ENCODE measurements at places on chromosomes 11 and 22.
A peak's percentile ranks its signal among the peaks of the same experiment; 100 is the strongest.

DNA sequence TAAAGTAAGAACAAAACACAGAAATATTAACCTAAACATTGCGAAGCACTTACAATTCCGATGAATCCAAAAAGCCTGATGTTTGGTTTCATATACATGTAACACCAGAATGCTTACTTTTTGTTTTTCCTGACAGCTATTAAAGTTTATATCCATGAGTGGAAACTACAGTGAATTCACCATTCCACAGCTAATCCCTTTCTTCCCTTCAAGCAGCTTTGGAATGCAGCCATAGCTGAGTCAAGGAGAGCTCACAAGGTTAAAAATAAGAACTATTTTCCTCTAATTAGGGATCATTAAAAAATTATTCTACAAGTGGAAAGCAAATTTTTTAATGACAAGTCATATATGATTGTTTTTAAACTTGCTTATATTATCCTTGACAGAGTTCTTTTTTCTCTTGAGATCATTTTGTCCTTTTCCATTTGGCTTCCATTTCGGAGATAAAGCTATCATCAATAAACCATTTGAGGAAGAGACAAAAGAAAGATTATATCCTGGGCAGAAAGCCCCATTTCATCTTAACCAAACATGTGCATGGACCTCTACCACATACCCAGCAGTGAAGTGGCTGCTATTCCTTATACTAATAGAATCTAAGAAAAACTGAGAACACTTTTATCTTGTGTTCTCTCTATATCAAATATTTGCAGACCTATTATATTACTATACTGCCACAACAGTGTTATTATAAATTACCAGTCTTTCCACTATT is 19.7 kb upstream of the FIBIN start:
- DNase-seq: no peak

- DNase-seq: no peak
Measured at GRCh38 chr11:21615955-21616371, 576.9 kb upstream of the ANO5 start.

DNA sequence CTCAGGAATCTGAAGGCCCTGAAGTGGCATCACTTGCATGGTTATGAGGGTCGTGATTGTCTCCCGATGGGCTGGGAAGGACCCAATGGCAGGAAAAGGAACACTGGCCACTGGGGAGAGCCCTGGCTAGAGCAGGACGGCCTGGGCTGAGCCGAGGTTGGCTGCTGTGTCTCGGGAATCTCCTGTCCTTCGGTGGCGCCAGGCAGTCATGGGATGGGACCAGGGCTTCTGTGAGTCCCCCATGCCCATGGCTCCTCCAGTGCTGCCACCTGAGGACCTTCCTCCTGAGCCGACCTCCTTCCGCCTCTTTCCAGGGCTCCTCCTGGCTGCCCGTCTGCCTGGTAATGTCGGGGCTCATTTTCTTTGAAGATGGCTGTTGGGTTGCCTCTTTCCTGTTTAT is 1394.0 kb downstream of the BRD1 start:
- no peak for DNase-seq

- no peak for DNase-seq
Measured at GRCh38 chr22:24807284-24807950, 1.4 kb downstream of the SGSM1 start.

DNA sequence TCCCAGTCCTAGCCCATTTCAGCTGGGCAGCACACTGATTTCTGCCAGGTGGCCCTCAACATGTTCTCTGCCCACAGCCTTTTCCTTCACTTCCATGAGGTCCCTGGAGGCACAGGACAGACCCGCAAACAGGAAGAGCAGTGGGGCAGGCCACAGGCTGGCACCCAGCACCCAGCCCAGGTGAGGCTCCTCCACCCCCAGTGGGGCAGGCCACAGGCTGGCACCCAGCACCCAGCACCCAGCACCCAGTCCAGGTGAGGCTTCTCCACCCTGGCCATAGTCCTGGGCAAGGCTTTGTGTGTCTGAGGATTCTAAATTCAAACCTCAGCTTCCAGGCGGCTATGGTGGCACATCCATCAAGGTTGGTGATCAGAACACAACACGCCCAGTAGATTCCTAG is 1413.0 kb downstream of the BRD1 start:
- no peak for DNase-seq

GRCh38 chr11:35583126-35583525 is 35.1 kb upstream of the FJX1 start:
- DNase-seq: no peak

GRCh38 chr11:125224391-125225021 is 60.0 kb downstream of the PKNOX2 start:
- DNase-seq: no peak

GRCh38 chr11:131561501-131561900 is 191.1 kb downstream of the NTM start:
- DNase-seq: no peak

GRCh38 chr11:11312738-11313137 is 40.3 kb downstream of the CSNK2A3 start:
- DNase-seq: no peak

DNA sequence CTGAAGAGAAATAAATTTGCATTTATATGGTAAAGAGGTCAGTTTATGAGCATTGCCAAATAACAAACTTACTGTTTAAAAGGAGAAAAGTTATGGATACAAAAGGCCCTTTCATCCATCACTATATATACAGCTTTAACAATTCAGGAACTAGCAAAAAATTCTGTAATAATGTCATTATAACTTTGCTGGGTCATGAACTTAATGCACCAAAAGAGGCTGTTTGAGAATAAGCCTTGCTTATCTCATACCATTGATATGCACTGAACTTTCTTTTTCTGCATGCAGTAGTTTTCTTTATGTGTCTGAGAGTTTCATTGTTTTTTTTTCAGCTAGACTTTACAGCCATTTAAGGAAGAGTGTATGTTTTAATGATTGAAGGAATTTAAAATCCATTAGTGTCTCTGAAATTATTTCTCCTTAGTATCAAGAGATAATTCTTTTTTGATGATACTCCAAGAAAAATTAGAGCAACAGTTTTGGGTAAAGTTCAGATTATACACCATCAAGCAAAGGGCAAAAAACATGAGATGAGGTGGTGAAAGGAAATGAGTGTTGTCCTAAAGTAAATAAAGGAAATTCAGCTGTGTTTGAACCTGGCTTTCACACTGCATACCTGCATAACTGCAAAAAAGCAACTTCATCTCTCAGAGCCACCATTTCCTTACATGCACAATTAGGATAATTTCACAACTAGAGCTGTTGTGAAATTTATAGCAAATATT is 188.2 kb upstream of the ANO3 start:
- DNase-seq: no peak

GRCh38 chr11:96221244-96222070 is 121.5 kb downstream of the MAML2 start:
- no peak for DNase-seq

DNA sequence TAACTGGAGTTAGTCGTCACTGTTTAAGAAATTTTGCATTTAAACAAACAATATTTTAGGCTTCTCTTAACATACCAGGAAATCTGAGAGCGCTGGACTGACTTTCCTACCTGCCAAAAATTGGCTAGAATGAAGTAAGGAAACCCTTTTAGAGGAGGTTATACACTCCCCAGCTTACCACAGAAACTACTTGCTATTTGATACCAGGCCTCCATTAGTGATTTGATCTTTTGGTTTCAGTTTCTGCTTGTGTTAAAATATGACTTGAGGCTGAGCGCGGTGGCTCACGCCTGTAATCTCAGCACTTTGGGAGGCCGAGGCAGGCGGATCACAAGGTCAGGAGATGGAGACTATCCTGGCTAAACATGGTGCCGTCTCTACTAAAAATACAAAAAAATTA is 419.9 kb downstream of the LRRC4C start:
- DNase-seq: no peak

DNA sequence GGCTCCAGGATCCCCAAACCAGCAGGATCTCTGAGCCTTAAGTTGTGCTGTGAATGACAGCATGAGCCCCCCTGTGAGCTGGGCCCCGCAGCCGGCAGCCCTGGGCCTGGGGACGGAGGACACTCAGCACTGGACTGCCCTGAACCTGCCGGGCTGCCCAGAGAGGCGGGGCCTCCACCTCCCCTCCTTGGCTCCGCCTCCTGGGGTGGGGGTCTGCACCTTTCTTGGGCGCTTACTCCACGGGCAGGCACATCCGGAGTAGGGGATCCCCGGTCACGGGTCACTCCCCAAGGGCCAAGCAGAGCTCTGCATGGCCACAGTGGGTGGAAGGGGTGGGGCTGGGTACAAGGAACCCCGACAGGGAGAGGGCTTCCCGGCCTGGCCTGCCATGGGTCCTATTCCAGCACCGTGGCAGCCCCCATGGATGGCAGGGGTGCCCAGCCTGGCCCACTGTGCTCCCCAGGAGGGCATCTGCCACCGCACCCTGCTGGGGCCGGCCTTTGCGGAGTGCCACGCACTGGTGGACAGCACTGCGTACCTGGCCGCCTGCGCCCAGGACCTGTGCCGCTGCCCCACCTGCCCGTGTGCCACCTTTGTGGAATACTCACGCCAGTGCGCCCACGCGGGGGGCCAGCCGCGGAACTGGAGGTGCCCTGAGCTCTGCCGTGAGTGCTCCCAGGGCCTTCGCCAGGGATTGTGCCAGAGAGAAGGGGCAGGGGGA is 5.4 kb downstream of the MUC5B start:
- no peak for DNase-seq

DNA sequence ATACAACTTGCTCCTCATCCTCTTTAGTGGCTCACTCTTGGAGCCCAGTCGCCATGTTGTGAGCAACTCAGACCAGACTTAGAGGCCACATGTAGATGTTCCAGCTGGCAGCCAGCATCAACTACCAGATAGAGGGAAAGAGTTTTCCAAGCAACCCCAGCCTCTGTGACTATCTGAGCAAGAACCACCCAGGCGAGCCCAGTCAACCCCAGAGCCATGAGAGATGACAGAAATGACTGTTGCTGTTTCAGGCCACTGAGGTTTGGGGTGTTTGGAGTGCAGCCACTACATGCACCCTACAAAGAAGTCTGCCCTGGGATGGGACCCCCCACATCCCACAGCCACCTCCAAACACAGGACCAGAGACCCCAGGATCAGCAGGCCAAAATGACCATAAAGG is 24.8 kb upstream of the CLDN5 start:
- no peak for DNase-seq

DNA sequence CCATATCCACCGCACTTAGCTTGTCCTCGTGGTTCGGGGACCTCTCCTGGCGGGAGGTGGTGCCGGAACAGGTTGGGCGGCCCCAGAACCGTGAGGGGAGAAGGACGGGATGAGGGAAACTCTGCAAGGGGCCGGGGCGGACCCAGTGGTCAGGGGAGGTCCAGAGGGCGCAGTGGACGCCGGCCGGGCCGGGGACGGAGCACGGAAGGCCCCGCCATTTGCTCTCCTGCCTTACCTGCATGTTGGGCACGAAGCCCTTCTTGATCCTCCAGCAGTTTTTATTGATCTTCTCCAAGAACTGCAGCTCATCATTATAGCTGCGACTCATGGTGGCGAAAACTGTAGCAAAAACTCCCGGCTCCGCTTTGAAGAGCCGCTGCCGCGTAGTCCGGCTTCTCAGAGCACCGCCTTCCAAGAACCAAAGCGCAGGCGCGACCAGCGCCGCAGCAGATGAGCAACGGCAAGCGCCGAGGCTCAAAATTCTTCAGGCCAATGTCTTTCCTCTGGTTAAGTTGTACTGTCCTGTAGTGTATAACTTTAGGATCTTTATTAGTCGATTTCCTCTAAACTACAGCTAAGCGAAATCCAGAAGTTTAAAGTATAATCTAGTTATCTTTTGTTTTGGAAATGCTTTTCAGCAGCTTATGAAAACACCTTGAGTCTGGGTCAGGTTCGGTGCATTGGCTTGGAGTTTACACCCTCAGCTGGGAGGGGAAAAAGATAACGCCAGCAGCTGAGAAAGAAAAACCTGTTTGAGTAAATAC is at the start of gene RTCB:
RTCB (minus strand) TSS at position 419 of the 764 bp plus-strand sequence; CDS start at position 328, 91 bp downstream.
- DNase-seq: peak; percentile 95

DNA sequence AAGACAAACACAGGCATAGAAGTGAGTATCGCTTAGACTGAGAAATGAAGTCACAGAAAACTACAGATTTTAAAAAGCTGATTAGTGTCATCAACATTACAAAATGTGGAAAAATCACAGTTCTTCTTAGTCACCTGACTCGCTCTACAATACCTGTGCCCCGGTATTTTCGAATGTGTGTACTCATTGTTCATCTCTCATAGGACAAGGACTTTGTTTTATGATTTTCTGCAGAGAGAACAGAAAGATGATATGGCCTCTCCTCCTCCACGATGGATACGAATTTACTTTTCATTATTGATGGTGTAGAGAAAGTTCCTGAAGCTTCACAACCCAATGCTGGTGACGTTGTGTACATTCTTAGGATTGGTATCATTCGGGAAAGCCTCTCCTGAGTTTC is 29.4 kb upstream of the GAL start:
- DNase-seq: no peak

DNA sequence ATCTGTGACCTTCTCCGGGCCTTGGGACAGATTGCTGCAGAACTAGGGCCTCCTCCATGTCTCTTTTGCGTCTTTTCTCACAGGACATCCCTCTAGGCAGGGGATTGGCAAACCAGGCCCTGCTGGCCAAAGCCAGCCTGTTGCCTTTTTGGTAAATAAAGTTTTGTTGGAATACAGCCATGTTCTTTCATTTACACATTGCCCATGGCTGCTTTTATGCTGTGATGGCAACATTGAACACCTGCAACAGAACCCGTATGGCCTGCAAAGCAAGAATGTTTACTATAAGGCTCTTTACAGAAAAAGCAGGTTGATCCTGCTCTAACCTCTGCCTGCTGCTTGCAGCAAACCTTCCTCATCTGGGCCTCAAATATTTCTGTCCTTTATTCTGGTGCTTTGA is 56.8 kb upstream of the B3GAT1 start:
- DNase-seq: no peak

DNA sequence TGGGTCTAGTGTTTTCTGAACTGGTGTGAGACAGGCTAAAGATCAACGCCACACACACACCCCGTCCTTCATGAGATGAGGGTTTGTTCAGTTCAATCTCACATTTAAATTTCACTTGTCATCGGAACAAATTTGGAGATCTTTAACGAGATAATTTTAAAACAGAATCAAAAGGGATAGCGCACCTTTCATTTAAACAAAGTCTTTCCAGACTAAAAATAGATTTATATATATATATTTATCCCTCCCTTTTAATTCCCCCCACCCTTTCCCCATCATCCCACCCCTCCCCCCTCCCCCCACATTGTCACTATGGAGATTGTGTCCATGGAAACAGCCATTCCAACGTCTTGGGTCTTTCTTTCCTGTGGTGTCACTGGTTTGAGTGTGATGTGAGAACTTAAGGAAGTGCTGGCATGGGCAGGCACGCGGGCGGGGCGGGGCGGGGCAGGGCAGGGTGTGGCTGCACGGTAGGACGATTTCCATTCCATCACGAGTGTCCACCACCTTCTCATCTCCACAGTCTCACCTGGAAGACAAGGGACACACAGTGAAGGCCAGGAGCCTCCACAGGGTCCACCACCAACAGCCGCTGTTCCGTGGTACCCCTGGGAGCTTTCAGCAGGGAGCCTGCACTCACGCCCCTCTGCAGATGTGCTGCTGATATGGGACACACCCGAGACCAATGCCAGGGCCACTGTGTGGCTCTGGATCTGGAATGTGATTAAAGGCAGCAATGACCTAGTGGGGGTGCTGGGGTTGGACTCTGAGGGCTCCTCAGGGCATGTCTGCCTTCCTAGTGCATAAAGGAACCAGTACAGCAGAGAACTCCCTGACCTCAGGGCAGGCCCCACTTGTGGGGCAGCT is 30.5 kb upstream of the CYP2D6 start:
- no peak for DNase-seq

- DNase-seq: no peak
Measured at GRCh38 chr11:77141034-77141433, 13.0 kb downstream of the MYO7A start.

- DNase-seq: no peak
Measured at GRCh38 chr22:25765016-25765367, 23.0 kb downstream of the MYO18B start.

- DNase-seq: no peak
Measured at GRCh38 chr11:119019996-119020395, 1.4 kb downstream of the TRAPPC4 start.

GRCh38 chr11:18697576-18697975 is 1.0 kb upstream of the TMEM86A start:
- DNase-seq: no peak

All from activated naive CD4-positive, alpha-beta T cell treated with anti-CD3 and anti-CD28 coated beads, Interleukin-2, amount 50 U/mL, for 16 hours (primary cell).